Activated CD4-positive, alpha-beta memory T cell treated with anti-CD3 and anti-CD28 coated beads, Interleukin-2, amount 10 ng/mL, durations not matched to agents 7 days and 5 days (primary cell): ENCODE measurements at places on chromosomes 12 and 14.

DNA sequence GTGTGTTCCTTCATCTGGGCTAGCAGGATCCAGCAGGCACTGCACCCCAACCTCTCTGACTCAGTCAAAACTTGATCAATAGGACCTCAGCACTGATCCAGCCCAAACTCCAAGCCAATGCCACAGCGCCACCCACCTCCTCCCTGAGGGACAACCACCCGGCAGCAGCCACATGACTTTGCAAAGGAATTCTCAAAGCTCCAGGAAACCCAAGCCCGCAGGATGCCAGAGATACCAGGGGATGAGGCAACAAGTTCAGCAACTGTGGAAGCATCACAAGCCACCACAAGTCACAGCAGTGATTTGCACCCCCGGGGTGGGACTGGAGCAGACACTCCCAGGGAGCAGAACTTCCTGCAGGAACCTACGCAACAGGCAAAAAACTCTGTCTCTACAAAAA lies 37.3 kb downstream of the ACTN1 start:
- no peak for DNase-seq

DNA sequence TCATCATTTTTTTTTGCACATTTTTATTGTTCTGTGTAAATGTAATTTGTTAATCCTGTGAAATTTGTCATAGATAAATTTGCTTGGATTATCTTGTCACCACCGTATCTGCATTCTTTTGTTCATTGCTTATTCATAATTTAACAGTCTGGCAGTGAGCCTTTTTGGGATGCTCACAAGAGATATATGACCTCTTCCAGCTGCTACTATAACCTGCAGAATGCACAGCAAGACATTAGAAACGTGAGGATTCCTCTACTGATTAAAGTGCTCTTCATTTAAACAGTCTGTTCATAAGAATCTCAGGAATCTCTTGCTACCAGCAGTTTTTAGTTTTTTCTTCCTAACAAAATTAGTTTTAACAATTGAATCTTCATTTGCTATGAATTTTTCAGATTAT lies 9.1 kb downstream of the NPAS3 start:
- DNase-seq: no peak

GRCh38 chr12:38328306-38328895 lies 11.8 kb downstream of the ALG10B start:
- no peak for DNase-seq

DNA sequence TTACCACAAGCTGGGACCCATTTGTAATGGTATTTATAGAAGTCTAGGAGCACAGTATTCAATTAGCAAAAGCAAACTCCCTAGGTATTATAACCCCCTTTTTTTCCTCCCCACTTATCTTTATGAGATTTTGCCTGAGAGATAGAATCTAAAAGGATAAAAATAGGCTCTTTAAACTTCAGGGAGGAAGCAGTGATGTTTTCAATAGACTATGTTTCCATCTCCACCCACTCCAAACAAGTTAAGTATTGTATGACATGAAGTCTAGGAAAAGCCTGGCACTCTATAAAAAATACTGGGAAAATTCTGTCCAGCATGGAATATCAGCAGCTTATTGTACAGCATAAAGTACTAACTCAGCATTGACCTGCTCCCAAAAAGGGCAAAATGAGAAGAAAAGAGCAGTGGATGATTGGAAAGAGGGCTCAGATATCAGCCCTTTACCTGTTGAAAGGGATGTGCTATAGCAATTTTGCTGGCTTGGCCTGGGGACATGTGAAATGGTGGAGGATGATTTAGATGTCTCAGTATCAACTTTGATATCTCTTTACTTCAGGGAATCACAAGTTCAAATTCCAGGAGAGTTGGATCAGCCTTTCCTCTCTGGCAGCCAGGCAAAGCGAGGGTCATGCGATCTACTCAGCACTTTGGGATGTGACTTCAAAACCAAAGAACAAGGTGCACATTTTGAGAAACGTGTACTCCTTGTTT lies 72.4 kb downstream of the IGF1 start:
- DNase-seq: no peak

- DNase-seq: no peak
Measured at GRCh38 chr14:26410189-26410685, 187.6 kb downstream of the NOVA1 start.

DNA sequence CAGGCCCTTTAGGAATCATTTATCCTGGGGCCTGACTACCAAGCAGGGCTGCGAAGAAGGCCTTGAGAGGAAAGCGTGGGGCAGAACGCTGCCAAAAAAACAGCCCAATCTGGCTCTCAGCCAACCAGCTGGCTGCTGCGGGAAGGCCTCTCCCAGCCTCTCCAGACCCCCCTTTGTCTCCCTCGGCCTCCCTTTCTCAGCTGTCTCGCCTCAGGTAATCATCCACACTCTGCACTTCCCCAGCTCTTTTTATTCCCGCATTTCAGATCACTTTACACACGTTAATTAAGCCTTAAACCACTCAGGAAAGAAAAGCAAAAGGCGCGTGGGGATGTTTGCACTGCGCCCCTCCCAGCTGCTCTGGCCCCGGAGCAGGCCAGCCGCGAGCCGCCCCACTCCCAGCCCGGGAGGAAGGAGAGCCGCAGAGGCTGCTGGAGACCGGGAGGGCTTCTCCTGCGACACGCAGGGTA lies 208.2 kb upstream of the FOXN3 start:
- no peak for DNase-seq

GRCh38 chr12:109436188-109436560 lies 40.9 kb downstream of the KCTD10 start:
- no peak for DNase-seq

GRCh38 chr14:81535396-81536164 lies 1.9 kb upstream of the SEL1L start:
- DNase-seq: no peak

DNA sequence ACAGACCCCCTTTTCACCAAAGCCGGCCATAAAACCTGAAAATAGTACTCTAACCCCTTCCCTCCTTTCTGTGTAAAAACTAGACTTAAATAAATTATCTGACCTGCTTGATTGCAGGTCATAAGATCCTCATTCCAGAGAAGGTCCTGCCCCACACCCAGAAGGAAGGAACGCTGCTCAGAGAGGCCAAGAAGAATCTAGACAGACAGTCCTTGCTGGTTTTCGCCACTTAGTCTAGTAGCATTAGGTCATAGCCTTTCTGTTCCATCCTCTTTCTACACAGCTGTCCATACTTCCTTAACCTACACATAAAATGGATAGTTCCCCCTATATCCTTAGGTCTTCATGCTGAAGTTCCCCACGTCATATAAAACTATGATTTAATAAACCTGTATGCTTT lies 83.7 kb upstream of the IGF1 start:
- no peak for DNase-seq

DNA sequence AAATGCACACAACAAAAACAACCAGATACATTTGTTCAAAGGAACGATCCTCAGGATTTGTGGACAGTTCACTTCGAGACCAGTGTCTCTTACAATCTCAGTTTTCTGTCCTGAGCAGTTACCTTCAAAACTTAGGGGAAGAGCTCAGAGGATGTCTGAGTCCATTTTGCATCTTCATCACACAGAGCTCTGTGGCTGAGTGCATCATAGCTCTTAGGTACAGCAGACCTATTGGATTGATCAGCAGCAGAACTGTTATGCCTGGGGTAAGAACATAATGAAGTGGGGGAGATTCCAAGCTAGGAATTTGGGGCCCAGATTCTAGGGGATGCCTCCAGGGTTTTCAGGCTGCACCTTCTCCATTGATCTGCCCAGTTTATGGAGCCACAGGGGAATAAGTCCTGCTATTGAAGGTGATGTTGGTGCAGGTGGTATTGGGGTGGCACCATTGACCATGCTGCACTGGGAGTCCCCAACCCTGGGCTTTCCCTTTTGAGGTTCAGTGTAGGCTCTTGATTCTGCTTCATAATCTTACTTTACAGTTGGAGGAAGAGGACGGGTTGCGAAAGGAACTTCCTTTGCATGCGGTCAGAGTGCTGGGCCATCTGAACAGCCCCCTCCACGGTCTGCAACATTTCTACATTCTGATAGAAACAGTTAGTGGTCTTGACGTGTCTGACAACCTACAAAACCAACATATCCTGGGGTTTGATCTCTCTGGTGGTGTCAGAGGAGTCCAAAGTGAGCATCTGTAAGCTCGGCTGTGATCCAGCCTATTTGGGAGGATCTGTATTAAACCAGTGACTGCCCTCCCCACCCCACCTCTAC lies 112.8 kb downstream of the CHST11 start:
- peak; percentile 72 for DNase-seq

DNA sequence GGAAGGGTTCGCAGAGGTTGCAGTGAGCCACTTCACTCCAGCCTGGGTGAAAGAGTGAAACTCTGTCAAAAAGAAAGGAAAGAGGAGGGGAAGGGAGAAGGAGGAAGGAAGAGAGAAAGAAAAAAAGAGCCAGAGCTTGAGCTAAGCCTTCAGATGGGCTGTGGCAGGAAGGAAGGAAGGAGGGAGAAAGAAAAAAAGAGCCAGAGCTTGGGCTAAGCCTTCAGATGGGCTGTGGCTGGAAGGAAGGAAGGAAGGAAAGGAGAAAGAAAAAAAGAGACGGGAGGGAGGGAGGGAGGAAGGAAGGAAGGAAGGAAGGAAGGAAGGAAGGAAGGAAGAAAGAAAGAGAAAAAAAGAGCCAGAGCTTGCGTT lies 13.6 kb upstream of the ANKRD9 start:
- DNase-seq: no peak
